Spleen (tissue), 13 donors: ENCODE measurements at places on chromosomes 3 and 15. TPM values are rescaled to one million over a fixed set of nuclear protein-coding genes. Genes with fewer than 3 reads are reported as not detected.

Gene TMEM40
- total RNA-seq = 2.4 TPM

Gene NFKBIZ
- total RNA-seq = 220 TPM

Gene CCDC39
- not detected for total RNA-seq

Gene MESP1
- 1.0 TPM for total RNA-seq

Gene B3GALNT1
- 10.2 TPM for total RNA-seq

Gene ZNF717
- total RNA-seq = 15.2 TPM

Gene SYNM
- total RNA-seq = 4.1 TPM

Gene MUSTN1
- total RNA-seq = 6.8 TPM

Gene ZPLD1
- total RNA-seq = not detected

Gene CCDC33
- not detected for total RNA-seq

- H3K27ac ChIP-seq = no peak overlapping the region
- no peaks in the 10 kb centered on the region for H3K4me1 ChIP-seq
- no peaks in the 10 kb centered on the region for H3K27me3 ChIP-seq
- no peak overlapping the region for H3K4me3 ChIP-seq
These were observed 509.7 kb downstream of the TUSC7 start for GRCh38 chr3:117219296-117219695.

DNA sequence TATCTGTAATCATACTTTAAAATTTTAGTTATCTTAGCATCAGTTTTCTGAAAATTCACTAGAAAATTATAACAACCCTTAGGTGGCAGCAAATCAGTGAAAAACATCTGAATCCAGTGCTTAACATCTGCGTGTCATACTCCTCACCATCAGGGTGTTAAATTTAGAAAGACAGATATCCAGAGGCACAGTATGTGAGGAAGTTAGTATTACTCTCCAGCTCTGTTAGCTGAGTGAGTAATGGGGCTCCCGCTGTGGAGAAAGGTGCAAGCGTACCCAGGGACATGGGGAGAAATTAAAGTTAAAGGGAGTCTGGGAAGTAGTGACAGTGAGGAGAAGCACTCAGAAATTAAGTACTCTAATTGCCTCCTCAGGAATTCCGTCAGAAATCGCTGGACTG, 50.9 kb downstream of the CEP63 start:
- DNase-seq = no peak
- peaks cover 61% of the 10 kb centered on the region for H3K36me3 ChIP-seq
- no peaks in the 10 kb centered on the region for H3K27me3 ChIP-seq
- no peak overlapping the region for H3K4me3 ChIP-seq
- H3K27ac ChIP-seq = no peak overlapping the region

DNA sequence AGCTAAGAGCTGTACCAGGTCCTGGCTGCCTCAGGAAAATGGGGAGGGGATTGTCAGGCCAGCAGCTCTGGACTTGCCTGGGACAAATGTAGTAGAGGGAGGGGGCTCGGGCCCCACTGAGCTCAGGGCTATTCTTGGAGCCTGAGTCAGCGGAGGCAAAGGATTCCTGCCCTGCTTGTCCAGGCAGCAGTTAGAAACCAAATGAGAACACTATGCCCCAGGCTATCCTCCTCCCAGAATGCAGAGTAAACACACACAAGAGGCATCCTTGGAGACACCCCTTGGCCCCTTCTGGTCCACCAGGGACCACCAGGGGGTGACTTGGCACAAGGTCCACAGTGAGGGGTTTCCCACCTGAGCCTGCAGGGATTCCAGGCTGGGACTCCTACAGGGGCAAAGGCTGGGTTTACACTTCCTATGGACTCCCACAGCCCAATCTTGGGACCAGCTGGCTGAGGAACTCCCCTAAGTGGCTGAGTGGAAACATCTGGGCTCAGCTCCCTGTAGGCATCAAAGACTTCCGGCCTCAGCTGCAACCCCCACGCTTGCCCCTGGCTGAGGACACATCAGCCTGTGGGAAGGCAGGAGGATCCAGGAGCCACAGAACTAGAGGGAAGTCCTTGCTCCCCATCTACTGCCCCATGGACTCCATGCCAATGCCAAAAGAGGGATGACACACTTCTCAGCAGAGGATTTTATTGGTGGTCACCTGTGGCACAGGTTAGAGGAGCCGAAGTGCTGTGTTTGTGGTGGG, 3.4 kb upstream of the COL7A1 start:
- no peaks in the 10 kb centered on the region for H3K27me3 ChIP-seq
- H3K4me1 ChIP-seq = peaks cover 43% of the 10 kb centered on the region
- H3K4me3 ChIP-seq = no peak overlapping the region
- H3K27ac ChIP-seq = peak overlapping the region; percentile 75
- peaks cover 70% of the 10 kb centered on the region for H3K36me3 ChIP-seq
- DNase-seq = no peak

GRCh38 chr15:70583006-70583405, 180.4 kb downstream of the UACA start:
- peaks cover 43% of the 10 kb centered on the region for H3K27me3 ChIP-seq
- no peak overlapping the region for H3K4me3 ChIP-seq
- H3K27ac ChIP-seq = no peak overlapping the region

DNA sequence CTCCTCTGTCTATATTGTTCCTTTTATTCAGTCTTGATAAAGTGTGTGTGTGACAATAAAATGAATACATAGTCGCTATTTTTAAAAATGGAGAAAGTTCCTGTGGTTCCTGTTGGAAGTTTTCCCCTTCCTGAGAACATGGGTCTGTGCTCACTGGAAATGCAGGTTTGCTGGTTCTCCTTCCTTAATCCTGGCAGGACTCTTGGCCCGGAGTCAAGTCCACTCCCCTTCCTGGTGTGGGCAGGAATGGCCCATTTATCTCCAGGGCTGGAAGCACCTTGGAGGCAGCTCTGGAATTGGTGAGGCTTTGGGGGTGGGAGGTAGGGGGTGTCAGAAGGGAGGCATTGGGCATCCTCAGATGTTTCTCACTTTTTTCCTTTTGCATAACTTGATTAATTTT, 30.1 kb downstream of the FOXL2 start:
- peaks cover 9% of the 10 kb centered on the region for H3K27me3 ChIP-seq
- H3K4me3 ChIP-seq = no peak overlapping the region
- no peaks in the 10 kb centered on the region for H3K36me3 ChIP-seq

DNA sequence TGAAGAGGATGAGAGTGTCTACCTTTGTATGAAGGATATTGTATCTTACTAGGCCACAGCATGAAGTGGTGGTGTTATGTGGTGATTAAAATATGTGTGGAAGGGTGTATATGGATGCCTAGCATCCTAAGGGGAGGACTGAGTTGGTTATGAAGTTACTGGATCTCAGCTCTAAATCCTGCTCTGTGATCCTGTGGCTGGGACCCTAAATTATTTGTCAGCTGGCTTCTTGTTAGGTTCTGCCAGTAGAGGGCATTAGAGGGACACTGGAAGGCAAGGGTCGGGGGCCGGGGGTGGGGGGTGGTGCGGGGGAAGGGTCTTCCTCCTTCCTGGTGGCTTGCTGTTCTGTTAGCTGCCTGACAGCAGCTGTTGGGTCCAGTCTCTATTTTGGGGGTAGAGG, 34.9 kb downstream of the MORF4L1 start:
- no peaks in the 10 kb centered on the region for H3K27me3 ChIP-seq
- peaks cover 81% of the 10 kb centered on the region for H3K4me1 ChIP-seq
- H3K36me3 ChIP-seq = peaks cover 3% of the 10 kb centered on the region
- no peak for DNase-seq

- H3K36me3 ChIP-seq = peaks cover 80% of the 10 kb centered on the region
- H3K4me1 ChIP-seq = peaks cover 3% of the 10 kb centered on the region
- DNase-seq = no peak
- H3K4me3 ChIP-seq = no peak overlapping the region
- no peak overlapping the region for H3K27ac ChIP-seq
These were observed 78.4 kb upstream of the LIMD1 start for GRCh38 chr3:45515999-45516725.

DNA sequence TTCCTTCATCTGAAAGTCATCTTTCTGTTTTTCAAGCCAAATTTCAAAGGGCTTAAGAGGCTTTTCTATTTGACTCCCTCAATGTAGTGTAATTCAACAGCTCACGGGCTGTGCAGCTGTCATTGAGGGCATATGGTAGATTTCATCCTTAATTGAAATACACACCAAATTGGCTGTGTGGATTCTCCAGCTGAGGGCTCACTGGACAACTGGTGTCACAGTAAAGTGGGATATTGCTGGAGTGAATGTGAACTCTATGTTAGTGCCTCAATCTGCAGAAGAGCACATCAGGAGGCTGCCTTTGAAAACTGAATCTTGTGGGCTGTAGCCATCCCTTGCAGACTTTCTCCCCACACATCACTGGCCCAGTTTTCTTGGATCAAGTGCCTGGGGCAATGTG, 120.1 kb downstream of the GALK2 start:
- DNase-seq = no peak
- H3K27ac ChIP-seq = no peak overlapping the region
- H3K4me3 ChIP-seq = no peak overlapping the region
- peaks cover 76% of the 10 kb centered on the region for H3K36me3 ChIP-seq
- no peaks in the 10 kb centered on the region for H3K4me1 ChIP-seq
- H3K27me3 ChIP-seq = no peaks in the 10 kb centered on the region

GRCh38 chr3:184620475-184621119, 59.0 kb downstream of the EPHB3 start:
- DNase-seq = no peak
- H3K4me3 ChIP-seq = no peak overlapping the region
- H3K27ac ChIP-seq = no peak overlapping the region
- H3K4me1 ChIP-seq = peaks cover 6% of the 10 kb centered on the region
- no peaks in the 10 kb centered on the region for H3K27me3 ChIP-seq
- H3K36me3 ChIP-seq = no peaks in the 10 kb centered on the region

GRCh38 chr3:20503394-20504082, 317.5 kb upstream of the SGO1 start:
- no peaks in the 10 kb centered on the region for H3K27me3 ChIP-seq
- no peak overlapping the region for H3K4me3 ChIP-seq
- H3K27ac ChIP-seq = no peak overlapping the region

- no peaks in the 10 kb centered on the region for H3K27me3 ChIP-seq
- H3K27ac ChIP-seq = no peak overlapping the region
- H3K36me3 ChIP-seq = no peaks in the 10 kb centered on the region
- DNase-seq = no peak
These were observed 41.7 kb downstream of the SHC4 start for GRCh38 chr15:48922046-48922445.
